GM12878 (cell line): ENCODE measurements at places on chromosomes 6 and 20. TPM values are rescaled to one million over a fixed set of nuclear protein-coding genes. Genes with fewer than 3 reads are reported as not detected.

The MOXD1 gene
- total RNA-seq: 0.87 and 1.3 TPM in 2 replicates

The DYNLRB1 gene
- 87.9 and 92.5 TPM in 2 replicates for total RNA-seq

The SYTL3 gene
- 7.1 and 8.4 TPM in 2 replicates for total RNA-seq

The NOTCH4 gene
- total RNA-seq: 1.7 and 1.8 TPM in 2 replicates

The MRPL2 gene
- total RNA-seq: 95.0 and 100 TPM in 2 replicates

The PRL gene
- total RNA-seq: 19.1 and 20.3 TPM in 2 replicates

The CTCFL gene
- 0.08 and 0.10 TPM in 2 replicates for total RNA-seq
